ENCODE measurements at places on chromosomes 7 and 10. TPM values are rescaled to one million over a fixed set of nuclear protein-coding genes. Genes with fewer than 3 reads are reported as not detected.

STEAP2 gene
- total RNA-seq, result 17.0 TPM

EBLN1 gene
- not detected for total RNA-seq

GRCh38 chr7:121195874-121196273 is 132.9 kb upstream of the WNT16 start:
- H3K4me3 ChIP-seq, result no peak overlapping the region
- H3K27me3 ChIP-seq, result no peaks in the 10 kb centered on the region
- H3K36me3 ChIP-seq, result no peaks in the 10 kb centered on the region
- H3K27ac ChIP-seq, result no peak overlapping the region
- no peaks in the 10 kb centered on the region for H3K4me1 ChIP-seq

LRWD1 gene
- total RNA-seq, result 41.7 TPM

SPDYE8 gene
- not detected for total RNA-seq

- H3K4me3 ChIP-seq, result no peak overlapping the region
- DNase-seq, result no peak
- no peaks in the 10 kb centered on the region for H3K4me1 ChIP-seq
- H3K27me3 ChIP-seq, result no peaks in the 10 kb centered on the region
Observed at GRCh38 chr10:35172146-35172545, 45.5 kb downstream of the CREM start.

TCERG1L gene
- total RNA-seq, result 2.1 TPM

DNA sequence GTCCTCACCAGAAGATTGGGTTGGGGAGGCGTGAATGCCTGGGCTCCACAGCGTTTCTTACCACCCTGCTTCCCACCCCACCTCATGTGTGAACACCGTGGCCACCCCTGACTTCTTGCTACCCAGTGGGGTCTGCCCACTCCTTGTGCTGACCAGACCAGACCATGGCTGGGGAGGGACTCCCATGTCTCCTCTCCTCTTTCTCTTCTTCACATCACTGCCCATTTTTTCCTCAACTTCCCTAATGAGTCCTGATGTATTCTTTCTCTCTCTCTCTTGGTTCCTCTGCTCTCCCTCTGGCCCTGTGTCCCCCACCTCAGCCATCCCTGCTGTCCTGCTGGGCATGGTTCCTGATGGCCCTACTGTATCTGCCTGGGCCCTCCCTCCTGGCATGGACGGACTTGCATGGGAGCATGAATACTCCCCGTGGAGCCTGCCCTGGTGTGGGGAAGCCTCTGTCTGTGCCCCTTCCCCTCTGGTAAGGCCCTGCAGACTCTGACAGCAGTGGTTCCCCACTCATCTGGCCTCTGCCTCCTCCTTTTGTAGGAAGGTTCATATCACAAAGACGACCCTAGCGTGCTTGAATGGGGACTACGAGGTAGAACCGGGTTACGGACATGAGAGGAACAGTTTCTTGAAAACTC is 85.5 kb downstream of the ADCY1 start:
- peaks cover 5% of the 10 kb centered on the region for H3K36me3 ChIP-seq
- no peaks in the 10 kb centered on the region for H3K27me3 ChIP-seq
- no peak overlapping the region for H3K4me3 ChIP-seq
- H3K27ac ChIP-seq, result 0 out of 2 replicates have a peak overlapping the region, but pooled peaks have one; percentile 27
- no peaks in the 10 kb centered on the region for H3K4me1 ChIP-seq

GRCh38 chr10:27625452-27626211 is 120.0 kb downstream of the MKX start:
- H3K36me3 ChIP-seq, result no peaks in the 10 kb centered on the region
- DNase-seq, result peak; percentile 18
- no peak overlapping the region for H3K27ac ChIP-seq
- H3K4me1 ChIP-seq, result peaks cover 34% of the 10 kb centered on the region
- H3K27me3 ChIP-seq, result no peaks in the 10 kb centered on the region
- H3K4me3 ChIP-seq, result peak overlapping the region; percentile 58

GRCh38 chr7:90424720-90425119 is 21.5 kb downstream of the CLDN12 start:
- no peak overlapping the region for H3K4me3 ChIP-seq
- peaks cover 25% of the 10 kb centered on the region for H3K36me3 ChIP-seq
- H3K4me1 ChIP-seq, result no peaks in the 10 kb centered on the region
- no peak for DNase-seq
- H3K27ac ChIP-seq, result no peak overlapping the region

CTAGE4 gene
- 23.3 TPM for total RNA-seq

DNA sequence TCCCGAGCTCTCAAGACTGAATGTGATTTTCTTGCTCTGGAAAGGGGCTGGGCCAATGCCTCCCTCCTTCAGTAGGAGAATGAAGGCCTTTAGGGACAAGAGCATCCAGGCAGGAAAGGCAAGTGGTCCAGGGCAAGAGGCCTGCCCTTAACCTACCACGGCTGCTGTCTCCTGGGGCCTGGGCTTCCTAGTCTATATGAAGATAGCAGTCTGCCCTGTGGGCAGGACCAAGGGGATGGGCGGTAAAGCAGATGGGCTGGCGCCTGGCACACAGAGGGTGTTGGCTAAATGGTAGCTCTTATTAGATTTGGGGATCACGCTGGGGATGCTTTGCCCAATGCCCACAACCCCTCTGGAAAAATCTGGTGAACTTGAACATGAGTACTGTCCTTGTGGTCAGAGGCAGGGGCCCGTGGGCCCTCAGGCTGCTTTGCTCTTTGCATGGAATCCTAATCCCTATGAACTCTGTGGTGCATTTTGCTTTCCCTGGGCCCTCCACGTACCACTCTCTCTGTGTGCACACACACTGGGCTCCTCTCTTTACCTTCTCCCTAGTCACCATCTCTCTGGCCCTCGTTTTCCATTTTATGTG is 20.3 kb downstream of the CHAT start:
- H3K36me3 ChIP-seq, result no peaks in the 10 kb centered on the region
- peak; percentile 1 for DNase-seq
- no peak overlapping the region for H3K27ac ChIP-seq
- peaks cover 5% of the 10 kb centered on the region for H3K27me3 ChIP-seq
- no peak overlapping the region for H3K4me3 ChIP-seq

- no peak overlapping the region for H3K27ac ChIP-seq
- no peak overlapping the region for H3K4me3 ChIP-seq
- H3K36me3 ChIP-seq, result peaks cover 2% of the 10 kb centered on the region
- no peaks in the 10 kb centered on the region for H3K4me1 ChIP-seq
- H3K27me3 ChIP-seq, result no peaks in the 10 kb centered on the region
Observed at GRCh38 chr7:44438816-44439215, 51.6 kb downstream of the NUDCD3 start.

DNA sequence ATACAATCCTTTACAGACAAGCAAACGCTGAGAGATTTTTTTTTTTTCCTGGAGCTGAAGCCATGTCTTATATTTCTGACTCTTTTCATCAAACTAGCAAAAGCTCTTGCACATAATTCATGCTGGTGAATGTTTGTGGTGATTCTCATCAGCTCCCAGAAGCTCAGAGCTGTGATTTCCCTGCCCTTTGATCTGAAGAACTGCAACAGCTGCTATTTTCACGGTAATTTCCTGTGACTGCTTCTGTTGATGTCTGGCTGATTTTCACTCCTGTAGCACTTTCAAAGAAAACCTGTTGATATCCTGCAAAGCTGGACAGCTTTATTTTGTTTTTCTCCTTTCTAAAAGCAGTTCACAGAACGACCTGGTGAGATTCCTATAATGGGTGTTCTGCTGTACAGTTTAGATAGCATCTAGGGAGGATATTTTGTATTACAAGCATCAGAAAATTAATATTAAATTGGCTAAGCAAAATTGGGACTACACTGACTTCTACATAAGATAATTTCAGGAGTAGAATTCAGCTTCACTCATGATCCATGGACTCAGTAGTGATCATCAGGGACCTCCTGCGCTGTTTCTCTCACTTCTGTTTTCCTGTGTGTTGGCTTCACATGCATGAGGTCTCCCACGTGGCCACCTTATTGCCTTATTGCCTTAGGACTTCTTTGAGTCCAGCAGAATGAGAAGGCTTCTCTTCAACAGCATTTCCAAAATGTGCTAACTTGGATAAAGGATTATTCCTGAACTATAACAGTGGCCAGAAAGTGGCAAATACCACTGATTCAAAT is 1111.6 kb upstream of the SORCS1 start:
- H3K4me3 ChIP-seq, result no peak overlapping the region
- DNase-seq, result no peak
- peaks cover 12% of the 10 kb centered on the region for H3K4me1 ChIP-seq
- no peaks in the 10 kb centered on the region for H3K36me3 ChIP-seq

- no peak for DNase-seq
- H3K27me3 ChIP-seq, result peaks cover 38% of the 10 kb centered on the region
- H3K4me1 ChIP-seq, result peaks cover 6% of the 10 kb centered on the region
- no peaks in the 10 kb centered on the region for H3K36me3 ChIP-seq
- no peak overlapping the region for H3K27ac ChIP-seq
Observed at GRCh38 chr7:51973939-51974338, 657.3 kb upstream of the COBL start.

DNA sequence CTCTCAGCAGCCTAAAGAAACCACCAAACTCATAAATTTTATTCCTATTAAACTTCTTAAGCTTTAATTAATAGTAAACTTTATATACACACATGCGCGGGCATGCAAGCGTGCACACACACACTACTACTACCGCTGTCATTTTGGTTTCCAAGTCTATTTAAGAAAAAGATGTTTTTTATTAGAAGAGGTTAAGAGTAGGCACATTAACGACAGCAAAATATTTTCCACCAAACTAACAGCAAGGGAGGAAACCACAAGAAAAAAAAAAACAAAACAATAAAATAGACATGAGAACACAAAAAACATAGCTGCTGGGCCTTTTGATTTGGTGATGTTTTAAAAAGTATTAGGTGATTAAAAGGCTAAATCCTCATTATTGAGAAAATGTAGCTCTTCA is 28.6 kb downstream of the RTKN2 start:
- H3K4me1 ChIP-seq, result peaks cover 14% of the 10 kb centered on the region
- no peaks in the 10 kb centered on the region for H3K27me3 ChIP-seq
- DNase-seq, result no peak
- H3K36me3 ChIP-seq, result peaks cover 5% of the 10 kb centered on the region
- H3K27ac ChIP-seq, result no peak overlapping the region

GRCh38 chr10:48306870-48307710 is 613 bp downstream of the MAPK8 start:
- no peak for DNase-seq
- H3K27me3 ChIP-seq, result peaks cover 22% of the 10 kb centered on the region
- H3K36me3 ChIP-seq, result no peaks in the 10 kb centered on the region
- peak overlapping the region; percentile 75 for H3K4me3 ChIP-seq

All from WTC11 (cell line).